Right kidney (tissue), 9 donors: ENCODE measurements at places on chromosomes 7 and 10.

- no peak for DNase-seq
These were observed at the start of gene ASZ1 for GRCh38 chr7:117427258-117427701. Gene ASZ1 (minus strand): TSS chr7:117427493. CDS start chr7:117427460, 33 bp downstream.

DNA sequence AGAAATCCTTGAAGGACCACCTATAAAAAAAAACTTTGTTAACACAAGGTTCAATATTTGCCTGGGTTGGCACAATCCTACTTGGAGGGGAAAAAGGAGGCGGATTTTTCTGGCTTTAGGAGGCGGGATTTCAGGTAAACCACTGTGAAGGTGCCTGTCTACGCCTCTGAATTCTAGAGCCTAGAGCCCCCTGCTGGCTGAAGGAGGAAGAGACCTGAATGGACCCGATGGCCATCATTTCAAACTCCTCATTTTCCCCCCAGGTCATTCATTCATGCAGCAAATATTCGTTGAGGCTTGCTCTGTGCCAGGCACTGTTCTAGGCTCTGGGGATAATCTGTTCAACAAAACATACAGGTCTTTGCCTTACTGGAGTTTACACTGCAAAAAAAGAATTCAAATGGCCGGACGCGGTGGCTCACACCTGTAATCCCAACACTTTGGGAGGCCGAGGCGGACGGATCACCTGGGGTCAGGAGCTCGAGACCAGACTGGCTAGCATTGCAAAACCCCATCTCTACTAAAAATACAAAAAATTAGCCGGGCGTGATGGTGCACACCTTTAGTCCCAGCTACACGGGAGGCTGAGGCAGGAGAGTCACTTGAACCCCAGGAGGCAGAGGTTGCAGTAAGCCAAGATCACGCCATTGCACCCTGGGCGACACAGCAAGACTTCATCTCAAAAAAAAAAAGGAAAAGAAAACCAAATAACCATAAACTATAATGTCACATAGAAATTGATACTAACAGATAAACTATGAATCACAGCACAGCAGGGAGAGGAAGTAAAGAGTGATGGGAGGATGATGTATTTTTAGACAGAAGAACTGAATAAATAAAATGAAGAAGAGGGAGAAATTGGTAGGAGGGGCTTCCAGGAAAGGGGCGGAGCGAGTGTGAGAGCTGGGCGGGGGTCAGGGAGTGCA, 90.1 kb upstream of the NFE2L3 start:
- peak; percentile 48 for DNase-seq

- no peak for DNase-seq
These were observed 309.4 kb downstream of the RPS24 start for GRCh38 chr10:78342827-78343653.

DNA sequence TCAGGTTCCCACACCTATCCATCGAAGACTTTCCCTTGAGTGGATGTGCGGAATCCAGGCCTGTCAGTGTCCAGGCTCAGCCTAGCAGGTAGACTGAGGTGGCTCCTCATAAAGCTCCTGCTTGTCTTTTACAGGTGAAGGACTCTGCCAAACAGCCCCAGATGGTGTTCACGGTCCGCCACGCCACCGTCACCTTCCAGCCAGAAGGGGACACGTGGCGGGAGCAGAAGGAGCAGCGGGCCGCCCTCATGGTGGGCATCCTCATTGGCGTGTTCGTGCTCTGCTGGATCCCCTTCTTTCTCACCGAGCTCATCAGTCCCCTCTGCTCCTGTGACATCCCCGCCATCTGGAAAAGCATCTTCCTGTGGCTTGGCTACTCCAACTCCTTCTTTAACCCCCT, 13.9 kb downstream of the HTR5A start:
- no peak for DNase-seq

DNA sequence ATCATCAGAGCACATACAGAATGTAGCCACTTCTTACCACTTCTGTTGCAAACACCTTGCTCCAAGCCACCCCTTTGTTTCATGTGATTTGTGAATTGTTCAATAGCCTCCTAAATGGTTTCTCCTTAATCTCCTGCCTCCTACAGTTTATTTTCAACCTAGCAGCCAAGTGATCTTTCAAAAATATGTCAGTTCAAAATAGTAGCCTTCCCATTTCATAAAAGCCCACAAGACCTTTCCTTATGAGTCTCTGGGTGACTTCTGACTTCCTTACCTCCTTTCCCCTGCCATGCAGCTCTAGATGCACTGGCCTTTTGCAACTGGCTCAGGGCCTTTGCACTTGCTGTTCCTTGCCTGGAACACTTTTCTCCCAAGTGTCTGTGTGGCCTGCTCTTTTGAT, 4.8 kb downstream of the MINDY4 start:
- DNase-seq: no peak
